ENCODE measurements at places on chromosomes 11 and 22. TPM values are rescaled to one million over a fixed set of nuclear protein-coding genes. Genes with fewer than 3 reads are reported as not detected.

DNA sequence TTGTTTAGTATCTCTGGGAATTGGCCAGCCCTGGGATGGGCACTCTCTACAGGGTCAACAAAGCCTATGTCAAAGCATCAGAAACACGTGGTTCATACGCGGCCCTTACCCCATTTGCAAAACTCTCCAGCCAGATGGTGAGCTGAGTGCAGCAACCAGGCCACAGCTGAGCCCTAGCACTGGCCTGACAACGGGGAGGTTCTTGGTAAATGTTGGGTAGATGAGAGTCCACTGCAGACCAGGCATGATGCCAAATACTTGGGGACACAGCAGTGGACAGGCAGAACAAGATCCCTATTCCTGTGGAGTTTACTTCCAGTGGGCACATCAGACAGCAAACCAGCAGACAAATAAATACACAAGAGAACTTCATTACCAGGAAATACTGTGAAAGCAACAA is 172.1 kb upstream of the SYT13 start:
- no peak for DNase-seq

Gene TIMP3
- polyA plus RNA-seq = 119 TPM

DNA sequence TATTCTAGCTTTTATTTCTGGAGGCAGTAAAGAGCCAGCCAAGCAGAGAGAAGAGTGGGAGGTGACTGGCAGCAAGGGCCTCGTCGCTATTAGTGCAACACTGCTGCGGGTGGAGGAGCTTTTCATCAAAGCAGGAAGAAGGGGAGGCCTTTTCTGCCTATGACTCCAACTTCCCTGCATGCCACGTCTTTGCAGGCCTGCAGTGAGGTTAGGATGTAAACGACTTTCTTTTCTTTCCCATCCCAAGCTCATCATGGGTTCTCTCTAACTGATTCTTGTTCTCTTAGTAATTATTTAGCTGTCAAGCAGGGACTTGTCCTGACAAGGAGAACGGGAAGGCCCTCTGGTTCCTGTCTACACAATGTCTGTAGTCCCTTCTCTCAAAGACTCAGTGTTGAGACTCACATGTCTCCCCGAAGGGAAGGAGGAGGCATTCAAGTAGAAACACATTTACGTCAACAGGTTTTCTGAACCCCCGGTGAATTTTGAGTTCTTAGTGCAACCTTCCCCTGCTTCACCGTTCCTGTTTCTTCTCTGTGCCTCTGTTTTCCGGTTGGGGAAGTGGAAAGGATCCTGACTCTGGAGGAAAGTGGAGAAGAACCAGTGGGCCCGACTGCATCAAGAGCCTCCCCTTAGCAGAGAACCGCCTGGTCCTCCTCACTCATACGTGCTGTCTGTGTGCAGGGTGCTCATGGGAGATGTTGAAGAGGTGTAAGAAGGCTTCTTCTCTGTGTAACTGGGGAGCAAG is 56.9 kb downstream of the PACS1 start:
- DNase-seq = peak; percentile 58

Gene MUC5B
- polyA plus RNA-seq = 0.02 TPM

DNA sequence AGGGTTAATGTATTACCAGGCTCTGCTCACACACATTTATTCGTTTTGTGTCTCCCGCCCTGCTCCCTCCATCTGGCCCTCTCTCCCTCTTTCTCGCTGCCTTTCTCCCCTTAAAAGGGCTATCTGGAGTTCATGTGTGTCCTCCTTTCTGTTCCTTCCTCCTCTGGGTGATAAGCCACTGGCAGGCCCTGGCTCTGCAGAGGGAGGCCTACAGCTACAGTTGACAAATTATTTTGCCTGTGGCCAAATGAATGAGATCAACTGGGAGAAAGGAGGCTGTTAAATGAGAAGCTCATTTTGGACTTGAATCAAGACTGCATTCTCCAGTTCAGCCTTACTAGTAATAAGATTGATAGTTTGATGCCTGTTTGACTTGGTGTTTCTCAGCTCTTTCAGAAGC is 17.5 kb upstream of the OPCML start:
- no peak for DNase-seq

DNA sequence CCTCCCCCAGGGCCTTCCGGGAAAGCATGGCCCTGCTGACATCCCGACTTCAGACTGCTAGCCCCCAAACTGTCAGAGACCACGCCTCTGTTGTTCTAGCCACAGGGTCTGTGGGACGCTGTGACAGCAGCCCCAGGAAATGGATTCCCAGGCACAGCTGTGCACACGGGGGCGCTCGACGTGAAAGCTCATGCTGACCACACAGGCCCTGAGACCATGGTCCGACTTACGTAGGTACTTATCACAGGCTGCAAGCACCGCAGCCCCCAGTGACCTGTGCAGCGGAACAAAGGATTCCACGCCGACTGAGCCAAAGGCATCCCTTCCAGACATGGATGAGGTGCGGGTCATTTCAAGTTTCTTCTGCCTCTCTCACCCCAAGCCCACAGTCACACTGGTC is 150.6 kb downstream of the CTTN start:
- DNase-seq = no peak

Gene CADM1
- 35.3 TPM for polyA plus RNA-seq

- DNase-seq = no peak
Measured at GRCh38 chr11:134333312-134333711, 1.5 kb downstream of the GLB1L2 start.

GRCh38 chr11:47127213-47127612 is 49.5 kb downstream of the ARFGAP2 start:
- no peak for DNase-seq

- DNase-seq = no peak
Measured at GRCh38 chr22:26401726-26402125, 27.3 kb upstream of the ASPHD2 start.

GRCh38 chr11:11710556-11710955 is 88.8 kb upstream of the GALNT18 start:
- no peak for DNase-seq

GRCh38 chr11:119298726-119299125 is 18.2 kb downstream of the MCAM start:
- no peak for DNase-seq

- DNase-seq = no peak
Measured at GRCh38 chr11:62712861-62713260, 5.4 kb downstream of the GNG3 start.

DNA sequence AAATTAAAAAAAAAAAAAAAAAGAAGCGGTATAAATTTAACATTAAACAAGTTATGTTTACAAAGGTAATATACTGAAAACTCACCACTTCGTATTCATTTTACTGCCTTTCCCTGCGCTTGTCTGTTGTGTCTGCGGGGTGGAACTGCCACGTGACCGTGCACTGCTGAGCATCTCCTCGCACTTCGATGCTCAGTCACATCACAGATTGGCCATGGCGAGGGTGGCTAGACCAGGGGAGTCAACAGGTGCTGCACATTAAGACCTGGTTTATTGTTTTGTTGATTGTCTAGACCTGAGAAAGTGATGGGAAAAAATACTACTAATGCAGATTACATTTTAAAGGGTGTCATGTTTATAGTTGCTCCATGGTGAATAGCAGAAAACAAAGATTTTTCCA is 22.8 kb upstream of the TUB start:
- no peak for DNase-seq

GRCh38 chr22:38864361-38865191 is 7.4 kb downstream of the CBX6 start:
- peak; percentile 62 for DNase-seq

GRCh38 chr11:131817687-131818188 is 447.3 kb downstream of the NTM start:
- no peak for DNase-seq

GRCh38 chr11:83659466-83659865 is 373.3 kb upstream of the CCDC90B start:
- DNase-seq = no peak

GRCh38 chr22:20583471-20583922 is 76.1 kb downstream of the MED15 start:
- DNase-seq = no peak

DNA sequence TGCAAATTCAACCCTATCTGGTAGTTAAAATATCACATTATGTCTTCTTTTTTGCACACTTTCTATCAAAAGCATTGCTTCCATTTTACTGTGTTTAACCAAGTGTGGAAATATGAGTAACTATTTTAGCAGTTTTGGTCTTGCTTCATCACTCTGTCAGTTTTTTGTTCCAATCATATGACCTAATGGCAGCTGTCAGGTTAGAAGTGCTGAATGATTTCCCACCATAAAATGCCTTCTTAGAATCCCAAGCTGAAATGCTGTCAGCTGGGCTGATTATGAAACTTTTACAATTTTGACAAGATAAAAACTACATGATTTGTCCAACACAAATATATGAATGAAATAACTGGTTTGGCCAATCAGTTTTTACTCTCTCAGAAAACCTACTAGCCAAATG is 1654.6 kb upstream of the RAG2 start:
- no peak for DNase-seq

GRCh38 chr11:11584937-11585336 is 36.9 kb downstream of the GALNT18 start:
- DNase-seq = no peak
